ENCODE measurements at places on chromosomes 1 and 21. TPM values are rescaled to one million over a fixed set of nuclear protein-coding genes. Genes with fewer than 3 reads are reported as not detected.

The PAQR6 gene
- 3.5 TPM for total RNA-seq

The SIPA1L2 gene
- 1.6 TPM for total RNA-seq

The CD2 gene
- total RNA-seq = 60.8 TPM

The CTNNBIP1 gene
- 31.0 TPM for total RNA-seq

The SPATA1 gene
- 2.1 TPM for total RNA-seq

The SUCO gene
- total RNA-seq = 96.0 TPM

DNA sequence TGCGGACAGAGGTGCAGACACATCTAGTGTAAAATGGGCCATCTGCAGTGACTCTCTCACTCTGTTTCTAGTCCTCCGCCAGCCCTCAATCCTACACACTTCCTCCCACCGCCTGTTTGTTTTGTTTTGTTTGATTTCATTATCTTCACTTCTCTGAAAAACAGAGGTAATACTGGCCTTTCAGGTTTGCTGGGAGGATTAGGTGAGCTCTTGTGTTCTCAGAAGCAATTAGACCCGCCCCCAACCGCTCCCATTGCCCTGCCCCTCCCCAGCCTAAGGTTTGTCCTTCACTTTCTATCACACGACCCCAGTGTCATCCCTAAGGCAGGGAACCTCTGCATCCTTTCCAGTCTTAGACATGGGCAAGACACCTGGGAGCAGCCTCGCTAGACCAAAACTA, 43.2 kb upstream of the TACSTD2 start:
- DNase-seq = no peak

The CHI3L1 gene
- 1.0 TPM for total RNA-seq

DNA sequence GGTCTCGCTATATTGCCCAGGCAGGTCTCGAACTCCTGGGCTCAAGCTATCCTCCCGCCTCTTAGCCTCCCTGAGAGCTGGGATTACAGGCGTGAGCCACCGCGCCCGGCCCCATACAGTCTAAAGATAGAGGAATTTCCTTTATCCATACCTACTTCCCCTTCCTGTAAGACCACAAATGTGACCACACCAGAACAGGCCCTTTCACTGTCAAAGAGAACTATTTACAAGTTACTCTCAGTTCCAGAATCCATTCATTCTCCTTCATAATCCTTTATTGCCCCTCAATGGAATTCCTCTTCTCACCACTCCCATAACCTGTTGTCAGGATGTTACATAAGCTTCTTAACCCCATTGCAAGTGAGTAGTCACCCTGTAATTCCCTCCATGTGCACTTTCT, 26.3 kb upstream of the SLC5A9 start:
- DNase-seq = no peak

- DNase-seq = no peak
Measured at GRCh38 chr1:76759171-76759860, 108.0 kb upstream of the ST6GALNAC5 start.

DNA sequence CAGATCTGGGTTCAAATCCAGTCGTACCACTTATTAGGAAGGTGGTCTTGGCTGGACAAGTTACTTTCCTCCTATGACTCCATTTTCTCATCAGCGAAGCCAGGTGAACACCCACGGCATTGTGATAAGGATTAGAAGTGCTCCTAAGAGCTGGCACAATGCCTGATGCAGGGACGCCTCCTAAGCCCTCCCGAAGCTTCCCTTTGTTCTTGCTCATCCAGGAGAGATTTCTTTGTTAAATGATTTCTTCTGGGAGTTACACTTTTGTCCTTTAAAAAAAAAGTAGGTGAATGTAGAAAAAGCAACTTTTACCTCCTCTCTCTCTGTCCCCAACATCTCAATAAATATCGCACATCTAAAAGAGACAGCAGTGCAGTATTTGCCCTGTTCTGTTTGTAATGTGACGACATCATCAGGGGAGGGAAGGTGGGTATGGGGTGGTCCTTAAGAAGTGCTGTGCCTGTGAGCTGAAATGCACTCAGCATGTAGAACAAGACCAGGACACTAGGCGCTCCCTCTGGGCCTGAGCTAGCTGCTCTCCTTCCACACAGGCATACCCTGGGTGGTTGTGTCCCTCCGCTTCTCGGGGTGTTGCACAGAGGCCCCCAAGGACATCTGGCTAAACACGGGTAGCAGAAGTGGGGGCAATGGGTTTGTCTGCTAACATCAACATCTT, 43.9 kb downstream of the SUSD4 start:
- no peak for DNase-seq

The LAMB3 gene
- 1.2 TPM for total RNA-seq

GRCh38 chr1:44848456-44849181, 5.6 kb upstream of the PTCH2 start:
- no peak for DNase-seq

The DLGAP3 gene
- total RNA-seq = 0.36 TPM

DNA sequence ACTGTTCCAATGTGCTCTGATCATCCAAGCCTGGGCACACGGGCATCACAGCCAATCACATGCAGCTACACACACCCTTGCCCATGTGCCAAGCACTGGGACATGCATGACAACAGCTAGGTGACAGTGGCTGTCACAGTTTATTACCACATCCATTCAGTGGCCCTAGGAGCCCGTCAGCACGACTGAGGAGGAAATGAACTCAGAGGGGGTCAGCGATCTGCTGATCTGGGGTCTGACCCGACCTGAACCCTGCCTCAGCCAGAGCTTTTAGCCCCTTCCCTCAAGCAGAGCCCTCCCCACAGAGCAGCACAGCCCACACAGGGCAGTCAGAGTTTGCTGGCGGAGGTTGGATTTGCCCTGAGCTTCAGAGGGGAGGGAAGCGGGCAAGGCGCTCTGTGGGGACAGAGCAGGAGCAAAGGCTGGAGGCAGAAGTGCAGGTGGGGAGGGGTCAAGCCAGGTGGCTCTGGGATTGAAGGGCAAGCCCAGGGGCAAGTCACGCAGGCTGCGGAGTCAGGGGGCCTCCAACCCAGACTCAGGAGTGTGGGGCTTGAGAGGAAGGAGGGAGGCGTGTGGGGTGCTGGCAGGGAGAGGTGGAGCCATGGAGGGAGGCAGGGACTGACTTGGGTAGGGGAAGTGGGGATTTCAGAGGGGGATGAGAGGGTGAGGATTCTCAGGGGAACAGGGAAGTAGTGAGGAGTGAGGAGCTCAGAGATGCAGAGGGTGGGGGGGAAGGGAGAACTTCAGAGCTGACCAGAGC, 10.4 kb downstream of the SH3BGRL3 start:
- DNase-seq = peak; percentile 52

DNA sequence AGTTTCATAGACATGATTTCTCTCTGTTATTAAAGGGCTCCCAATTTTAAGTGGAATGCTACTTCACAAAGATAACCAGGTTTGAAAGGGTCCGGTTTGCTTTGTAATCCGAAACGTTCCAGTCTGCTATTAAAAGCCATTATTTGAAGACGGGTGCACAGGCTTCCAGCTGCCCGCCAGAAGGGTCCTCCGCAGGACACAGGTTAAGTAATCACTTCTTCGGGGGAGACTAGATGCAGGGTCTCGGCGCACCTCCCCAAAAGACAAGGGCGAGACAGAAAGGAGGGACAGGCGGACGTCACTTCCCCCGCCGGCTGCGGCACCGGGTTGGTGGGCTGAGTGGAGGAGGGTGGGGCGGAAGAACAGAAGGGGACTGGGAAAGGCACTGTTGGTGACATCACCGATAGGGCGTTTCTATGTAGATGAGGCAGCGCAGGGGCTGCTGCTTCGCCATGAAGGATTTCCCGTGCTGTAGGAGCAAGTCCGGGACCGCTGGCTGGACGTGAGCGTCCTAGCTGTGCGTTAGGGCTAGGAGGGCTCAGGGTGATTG, 8.9 kb downstream of the RNU1-2 start:
- DNase-seq = peak; percentile 98

DNA sequence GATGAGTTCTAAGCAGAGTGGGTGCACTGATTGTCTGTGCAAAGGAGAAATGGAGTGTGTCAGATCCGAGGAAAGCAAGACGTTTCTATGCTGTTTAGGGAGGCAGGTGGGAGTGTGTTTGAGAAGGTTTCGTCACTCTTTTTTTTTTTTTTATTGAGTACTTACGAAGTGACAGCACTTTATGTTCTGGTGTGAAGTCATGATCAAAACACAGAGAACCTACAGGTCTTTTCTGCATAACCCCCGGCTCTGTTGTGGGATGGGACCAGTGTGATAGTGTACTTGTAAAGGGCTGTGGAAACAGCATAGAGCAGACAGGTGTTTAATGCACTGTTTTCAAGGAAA, 26.7 kb downstream of the MIA3 start:
- peak; percentile 75 for DNase-seq

DNA sequence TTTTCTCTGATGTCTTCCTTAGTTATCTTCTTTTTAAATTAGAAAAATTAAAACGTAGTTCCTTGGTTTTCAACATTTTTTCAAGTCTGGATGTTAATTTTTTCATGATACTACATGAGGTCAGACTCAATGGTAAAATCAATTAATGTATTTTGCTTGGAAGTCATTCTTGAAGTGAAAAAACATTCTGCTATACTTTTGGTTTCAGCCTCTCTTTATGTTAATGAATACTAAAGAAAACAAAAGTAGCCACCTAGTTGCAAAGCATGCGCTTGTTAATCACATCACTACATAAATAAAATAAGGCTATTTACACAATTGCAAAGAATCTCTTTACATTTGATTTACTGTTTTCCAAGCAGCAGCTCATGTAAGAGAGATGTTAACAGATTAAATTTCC, 170.4 kb downstream of the LIPI start:
- DNase-seq = no peak

The CACNA1S gene
- not detected for total RNA-seq

- DNase-seq = no peak
Measured at GRCh38 chr1:92543131-92544055, 56.7 kb upstream of the GFI1 start.

The IVL gene
- total RNA-seq = not detected

The MAP3K21 gene
- total RNA-seq = 0.14 TPM

The EXO1 gene
- total RNA-seq = 1.7 TPM

- DNase-seq = no peak
Measured at GRCh38 chr1:55048453-55049270, 9.3 kb downstream of the PCSK9 start.

The RXFP4 gene
- not detected for total RNA-seq

The RHBDL2 gene
- total RNA-seq = not detected

Measured in natural killer cell (primary cell).